ENCODE measurements at places on chromosomes 1 and 21. TPM values are rescaled to one million over a fixed set of nuclear protein-coding genes. Genes with fewer than 3 reads are reported as not detected.
A peak's percentile ranks its signal among the peaks of the same experiment; 100 is the strongest.

GRCh38 chr1:221045842-221046831 lies 166.9 kb downstream of the HLX start:
- peak overlapping the region; percentile 69 for H3K27ac ChIP-seq
- peaks cover 23% of the 10 kb centered on the region for H3K4me1 ChIP-seq
- DNase-seq = no peak
- H3K36me3 ChIP-seq = no peaks in the 10 kb centered on the region
- H3K4me3 ChIP-seq = no peak overlapping the region
- no peaks in the 10 kb centered on the region for H3K27me3 ChIP-seq

DNA sequence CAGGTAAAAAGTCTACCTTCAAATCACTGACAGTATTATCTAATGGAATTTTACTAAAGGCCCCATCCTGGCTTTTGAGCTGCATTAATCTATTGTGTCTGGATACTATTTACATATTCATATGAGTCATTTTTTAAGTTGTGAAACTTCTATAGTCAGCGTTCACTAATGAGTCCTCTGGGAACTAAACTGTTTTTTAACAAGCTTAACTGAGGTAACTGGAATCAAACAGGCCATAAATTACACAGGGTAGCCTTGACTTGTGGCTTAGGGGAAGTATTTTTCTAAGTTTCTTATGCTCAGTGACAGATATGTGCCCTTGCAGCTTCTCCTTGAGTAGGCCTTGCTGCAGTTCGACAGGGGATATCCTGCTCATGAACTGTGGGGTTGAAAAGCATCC lies 68.8 kb downstream of the JMJD4 start:
- H3K4me1 ChIP-seq = no peaks in the 10 kb centered on the region
- DNase-seq = no peak
- H3K36me3 ChIP-seq = no peaks in the 10 kb centered on the region
- no peak overlapping the region for H3K27ac ChIP-seq
- H3K27me3 ChIP-seq = no peaks in the 10 kb centered on the region
- no peak overlapping the region for H3K4me3 ChIP-seq

Gene KRTAP20-2
- not detected for total RNA-seq

- H3K27me3 ChIP-seq = no peaks in the 10 kb centered on the region
- no peak overlapping the region for H3K27ac ChIP-seq
- 0 out of 2 replicates have a peak, but pooled peaks cover 3% of the 10 kb centered on the region for H3K4me1 ChIP-seq
- peaks cover 7% of the 10 kb centered on the region for H3K36me3 ChIP-seq
These were observed 31.6 kb downstream of the SMYD2 start for GRCh38 chr1:214312530-214313051.

DNA sequence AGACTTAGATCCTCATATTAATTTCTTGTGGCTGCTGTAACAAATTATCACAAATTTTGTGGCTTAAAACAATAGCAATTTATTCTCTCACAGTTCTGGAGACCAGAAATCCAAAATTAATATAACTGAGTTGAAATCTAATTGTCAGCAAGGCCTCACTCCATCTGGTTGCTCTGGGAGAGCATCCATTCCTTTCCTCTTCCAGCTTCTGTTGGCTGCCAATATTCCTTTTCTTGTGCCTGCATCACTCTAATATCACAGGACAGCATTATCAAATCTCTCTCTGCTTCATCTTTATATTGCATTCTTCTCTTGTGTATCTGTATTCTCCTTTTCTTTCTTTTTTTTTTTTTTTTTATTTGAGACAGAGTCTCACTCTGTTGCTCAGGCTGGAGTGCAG lies 9.3 kb downstream of the SLC35A3 start:
- H3K27ac ChIP-seq = no peak overlapping the region
- H3K4me1 ChIP-seq = no peaks in the 10 kb centered on the region
- peaks cover 10% of the 10 kb centered on the region for H3K36me3 ChIP-seq
- H3K4me3 ChIP-seq = no peak overlapping the region
- no peaks in the 10 kb centered on the region for H3K27me3 ChIP-seq
- DNase-seq = no peak

DNA sequence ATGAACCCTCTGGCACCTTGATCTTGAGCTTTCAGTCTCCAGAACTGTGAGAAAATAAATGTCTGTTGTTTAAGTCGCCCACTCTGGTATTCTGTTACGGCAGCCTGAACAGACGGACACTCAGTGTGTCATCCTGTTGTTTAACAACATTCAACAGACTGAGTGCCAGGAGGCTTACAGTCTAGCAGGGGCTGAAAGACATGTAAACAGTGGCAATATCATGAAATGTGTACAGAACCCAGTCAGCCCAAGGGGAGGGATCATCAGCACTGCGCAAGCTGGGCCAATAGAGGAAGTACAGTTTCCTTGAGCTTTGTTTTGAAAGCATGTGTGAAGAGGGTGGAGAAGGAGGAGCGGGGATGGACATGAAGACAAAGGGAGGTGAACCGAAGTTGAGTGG lies 13.6 kb downstream of the DIP2A start:
- no peak overlapping the region for H3K4me3 ChIP-seq
- H3K36me3 ChIP-seq = peaks cover 20% of the 10 kb centered on the region
- H3K27me3 ChIP-seq = no peaks in the 10 kb centered on the region

GRCh38 chr1:70288166-70288565 lies 66.4 kb downstream of the ANKRD13C start:
- H3K27me3 ChIP-seq = no peaks in the 10 kb centered on the region
- peaks cover 20% of the 10 kb centered on the region for H3K36me3 ChIP-seq
- peaks cover 11% of the 10 kb centered on the region for H3K4me1 ChIP-seq

Gene RIMKLA
- not detected for total RNA-seq

Gene ERRFI1
- total RNA-seq = 21.7 TPM

Gene HENMT1
- 0.58 TPM for total RNA-seq

Gene MFSD2A
- 13.8 TPM for total RNA-seq

DNA sequence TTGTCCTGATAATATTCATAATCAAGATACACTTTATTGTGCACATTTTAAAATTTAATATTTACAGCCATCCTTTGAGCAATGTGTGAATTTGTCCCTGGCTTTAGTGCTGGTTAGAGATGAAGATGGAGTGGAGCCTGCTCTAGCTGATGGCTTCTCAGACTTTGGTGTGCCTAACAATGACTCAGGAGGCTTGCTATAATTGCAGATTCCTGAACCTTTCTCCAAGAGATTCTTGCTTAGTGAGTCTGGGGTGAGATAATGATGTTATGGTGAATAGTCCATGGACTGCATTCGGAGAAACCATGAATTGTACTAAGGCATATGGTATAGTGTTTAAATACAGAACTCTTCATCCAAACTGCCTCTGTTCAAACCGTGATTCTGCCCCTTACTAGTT lies 307.1 kb downstream of the PAPPA2 start:
- no peaks in the 10 kb centered on the region for H3K36me3 ChIP-seq
- DNase-seq = no peak
- H3K27ac ChIP-seq = no peak overlapping the region
- 0 out of 2 replicates have a peak, but pooled peaks cover 5% of the 10 kb centered on the region for H3K27me3 ChIP-seq
- H3K4me3 ChIP-seq = no peak overlapping the region
- H3K4me1 ChIP-seq = no peaks in the 10 kb centered on the region

- H3K36me3 ChIP-seq = no peaks in the 10 kb centered on the region
- no peak overlapping the region for H3K27ac ChIP-seq
- no peak for DNase-seq
These were observed 33.7 kb downstream of the GLUL start for GRCh38 chr1:182357913-182358312.

- 0 out of 2 replicates have a peak overlapping the region, but pooled peaks have one; percentile 22 for H3K27ac ChIP-seq
- peak; percentile 45 for DNase-seq
- H3K36me3 ChIP-seq = no peaks in the 10 kb centered on the region
- peaks cover 20% of the 10 kb centered on the region for H3K4me1 ChIP-seq
These were observed 431 bp downstream of the EEIG2 start for GRCh38 chr1:108560189-108560873.

Gene SEMA4A
- total RNA-seq = 1.8 TPM

Gene SERPINC1
- 0.34 TPM for total RNA-seq

DNA sequence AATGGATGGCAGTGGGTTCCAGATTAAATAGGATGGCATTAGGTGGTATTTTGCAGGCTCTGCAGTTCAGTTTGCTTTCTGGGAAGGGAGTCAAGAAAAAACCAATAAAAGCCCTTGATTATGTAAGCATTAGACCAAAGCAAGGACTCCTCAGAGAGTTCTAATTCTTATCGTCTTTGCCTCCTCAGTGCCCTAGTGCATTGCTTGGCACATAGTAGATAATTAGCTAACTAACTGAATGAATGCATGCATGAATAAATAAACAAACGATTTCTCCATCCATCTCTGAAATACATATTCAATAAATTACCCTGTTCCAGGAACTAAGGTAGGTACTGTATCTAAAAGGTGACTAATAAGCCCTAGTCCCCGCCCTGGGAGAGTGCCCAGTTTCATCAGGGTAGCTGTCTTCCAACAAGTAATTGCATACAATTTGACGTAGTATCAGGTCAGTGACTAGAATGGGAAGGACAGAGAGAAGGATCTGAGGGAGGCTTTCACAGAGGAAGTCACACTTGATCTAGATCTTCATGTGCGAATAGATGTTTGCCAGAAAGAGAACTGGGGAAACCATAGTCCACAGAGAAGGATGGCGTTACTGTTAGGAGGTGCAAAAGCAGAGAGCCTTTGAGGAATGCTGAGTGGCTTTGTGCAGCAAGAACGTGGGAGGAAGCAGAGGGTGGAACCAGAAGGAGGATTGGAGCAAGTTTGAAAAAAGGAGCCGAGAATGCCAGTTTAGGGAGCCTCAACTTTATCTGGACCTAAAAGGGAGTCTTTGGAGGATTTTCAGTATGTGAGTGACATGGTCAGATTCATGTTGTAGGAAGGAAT lies 111.4 kb downstream of the TBX19 start:
- no peak overlapping the region for H3K27ac ChIP-seq
- H3K36me3 ChIP-seq = no peaks in the 10 kb centered on the region
- no peaks in the 10 kb centered on the region for H3K4me1 ChIP-seq
- no peak overlapping the region for H3K4me3 ChIP-seq
- no peak for DNase-seq

DNA sequence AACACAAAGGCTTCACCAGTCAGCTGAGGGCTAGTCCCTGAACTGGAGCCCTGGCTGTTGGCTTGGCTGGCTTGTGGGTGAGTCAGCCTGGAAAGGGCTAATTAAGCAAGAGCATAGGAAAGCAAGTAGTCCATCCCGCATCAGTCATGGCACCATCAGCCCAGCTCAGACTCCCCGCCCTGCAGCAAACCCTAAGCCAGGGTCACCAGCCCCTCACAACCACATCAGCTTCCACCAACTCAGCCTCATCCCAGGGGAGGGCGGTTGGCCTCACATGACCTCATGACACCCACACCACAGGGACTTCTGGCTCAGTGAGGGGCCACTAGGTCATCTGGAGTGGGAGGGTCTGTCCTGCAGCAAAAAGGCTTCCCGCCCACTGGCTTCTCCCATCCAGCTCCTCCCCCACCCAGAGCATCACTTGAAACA lies 7.0 kb upstream of the SPATC1L start:
- DNase-seq = peak; percentile 46
- H3K4me1 ChIP-seq = peaks cover 28% of the 10 kb centered on the region
- no peaks in the 10 kb centered on the region for H3K27me3 ChIP-seq
- peaks cover 27% of the 10 kb centered on the region for H3K36me3 ChIP-seq
- H3K27ac ChIP-seq = no peak overlapping the region

Gene NOS1AP
- not detected for total RNA-seq

- no peaks in the 10 kb centered on the region for H3K4me1 ChIP-seq
- no peaks in the 10 kb centered on the region for H3K27me3 ChIP-seq
- H3K4me3 ChIP-seq = no peak overlapping the region
- DNase-seq = no peak
These were observed 12.9 kb downstream of the SRRM1 start for GRCh38 chr1:24656046-24656445.

DNA sequence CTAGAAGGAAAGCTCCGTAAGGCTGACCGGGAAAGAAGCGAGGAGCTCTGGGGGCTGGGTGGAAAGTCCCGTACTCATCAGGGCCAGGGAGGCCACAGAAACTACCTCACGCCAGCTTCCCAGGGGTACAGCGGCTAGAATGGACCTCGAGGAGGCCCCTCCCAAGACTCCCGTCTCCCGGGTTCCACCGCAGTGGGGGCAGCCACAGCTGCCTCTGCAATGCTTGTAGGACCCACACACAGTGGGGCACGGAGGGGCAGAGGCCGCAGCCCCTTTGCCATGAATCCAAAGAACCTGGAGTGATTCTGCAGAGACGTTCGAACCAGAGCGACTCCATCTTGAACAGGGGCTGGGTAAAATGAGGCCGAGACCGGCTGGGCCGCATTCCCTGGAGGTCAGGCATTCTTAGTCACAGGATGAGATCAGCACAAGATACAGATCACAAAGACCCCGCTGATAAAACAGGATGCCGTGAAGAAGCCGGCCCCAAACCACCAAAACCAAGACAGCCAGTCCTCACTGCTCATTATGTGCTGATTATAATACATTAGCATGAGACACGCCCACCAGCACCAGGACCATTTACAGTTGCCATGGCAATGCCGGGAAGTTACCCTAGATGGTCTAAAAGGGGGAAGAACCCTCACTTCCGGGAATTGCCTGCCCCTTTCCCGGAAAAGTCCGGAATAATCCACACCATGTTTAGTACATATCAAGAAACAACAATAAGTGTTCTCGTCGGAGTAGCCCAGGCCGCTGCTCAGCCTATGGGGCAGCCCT lies 1.6 kb upstream of the ANKRD65 start:
- DNase-seq = peak; percentile 50
- H3K27ac ChIP-seq = no peak overlapping the region
- no peaks in the 10 kb centered on the region for H3K27me3 ChIP-seq
- peaks cover 7% of the 10 kb centered on the region for H3K4me1 ChIP-seq

Gene CLCA1
- total RNA-seq = not detected

DNA sequence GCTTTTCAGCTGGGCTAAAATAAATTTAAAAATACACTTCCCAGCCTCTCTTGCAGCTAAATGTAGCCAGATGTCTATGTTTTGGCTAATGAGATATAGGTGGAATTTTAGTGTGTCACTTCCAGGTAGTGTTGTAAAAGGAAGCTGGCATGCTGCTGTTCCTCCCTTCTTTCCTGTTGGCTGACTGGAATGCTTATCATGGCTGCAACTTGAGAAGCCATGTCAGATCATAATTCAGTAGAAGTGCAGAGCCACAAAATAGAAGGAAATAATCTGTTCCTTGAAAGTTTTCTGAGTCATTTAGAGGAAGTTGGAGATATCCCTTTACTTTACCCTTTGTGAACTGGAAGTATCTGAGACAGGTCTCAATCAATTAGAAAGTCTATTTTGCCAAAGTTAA lies 10.9 kb upstream of the RBM15 start:
- no peak for DNase-seq
- H3K36me3 ChIP-seq = no peaks in the 10 kb centered on the region
- no peak overlapping the region for H3K27ac ChIP-seq
- no peaks in the 10 kb centered on the region for H3K4me1 ChIP-seq
- peaks cover 4% of the 10 kb centered on the region for H3K27me3 ChIP-seq

Gene S100A14
- not detected for total RNA-seq

Measured in SJSA1 (cell line).